ENCODE measurements at places on chromosomes 1 and 21.

- peak; percentile 94 for DNase-seq
These were observed 11.4 kb downstream of the UBASH3A start for GRCh38 chr21:42414928-42415769.

GRCh38 chr1:228036701-228037231 is 30.0 kb downstream of the WNT3A start:
- no peak for DNase-seq

GRCh38 chr1:207079706-207080241 is 8.9 kb upstream of the C4BPB start:
- DNase-seq: no peak

- DNase-seq: no peak
These were observed 106.3 kb downstream of the HIVEP3 start for GRCh38 chr1:41812453-41812852.

DNA sequence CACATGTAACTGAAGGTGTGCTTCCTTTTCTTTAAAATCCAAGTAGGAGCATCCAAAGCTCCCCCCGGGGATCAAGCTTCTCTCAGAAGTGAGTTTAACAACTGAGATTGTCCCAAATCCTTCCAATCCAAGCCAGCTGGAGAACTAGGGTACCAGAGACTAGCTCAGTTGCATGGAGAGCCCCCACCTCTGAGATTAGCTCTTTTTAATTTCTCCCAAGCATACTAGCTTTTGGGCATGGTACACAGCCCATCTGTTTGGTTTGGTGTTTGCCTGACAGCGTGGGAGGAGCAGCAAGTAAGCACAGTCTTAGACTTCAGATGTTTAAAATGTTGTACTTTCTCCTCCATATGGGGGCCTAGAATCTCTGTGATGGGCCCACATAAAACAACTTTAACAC is 142.8 kb downstream of the ASTN1 start:
- DNase-seq: no peak

DNA sequence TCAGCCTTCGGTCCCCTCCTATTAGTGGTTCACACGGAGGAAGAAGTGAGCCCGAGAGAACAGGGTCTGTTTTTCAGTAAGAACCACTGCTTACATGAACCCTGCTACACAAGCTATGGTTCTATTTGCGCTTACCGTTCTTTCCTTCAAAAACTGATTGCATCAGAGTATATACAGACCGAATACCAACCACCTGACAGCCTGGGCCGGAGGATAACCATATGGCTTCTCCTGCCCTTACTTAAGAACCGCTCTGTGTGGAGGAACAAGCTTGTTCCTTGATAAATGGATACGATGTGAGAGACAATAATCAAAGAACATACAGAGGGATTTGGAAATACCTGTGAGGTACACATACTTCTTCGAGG is 1.1 kb upstream of the KCNT2 start:
- no peak for DNase-seq

GRCh38 chr1:6025269-6026094 is 20.2 kb upstream of the KCNAB2 start:
- no peak for DNase-seq

- DNase-seq: no peak
These were observed 47.6 kb downstream of the KCNJ6 start for GRCh38 chr21:37868446-37869295.

GRCh38 chr1:38064197-38064903 is 17.8 kb upstream of the POU3F1 start:
- DNase-seq: no peak

DNA sequence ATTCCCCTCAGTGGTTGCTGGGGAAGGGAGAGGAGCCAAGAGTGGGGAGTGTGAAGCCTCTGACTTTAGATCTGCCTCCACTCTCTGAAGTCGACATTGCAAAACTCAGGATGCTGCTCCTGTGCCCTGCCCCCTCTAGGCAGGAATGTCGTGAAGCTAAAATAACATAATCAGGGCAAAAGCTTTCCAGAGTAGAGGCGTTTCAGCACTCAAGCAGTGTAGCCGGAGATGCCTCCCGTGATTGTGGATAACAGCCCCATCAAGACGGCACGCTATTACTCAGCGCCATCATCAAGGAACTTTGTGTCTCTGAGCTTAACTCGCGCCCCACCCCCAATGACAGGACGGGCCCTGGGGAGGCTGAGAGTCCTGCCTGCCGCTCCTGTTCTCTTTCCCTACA is 60.0 kb downstream of the FBXO2 start:
- DNase-seq: no peak

- no peak for DNase-seq
These were observed 598.1 kb upstream of the ADGRL4 start for GRCh38 chr1:79604490-79605198.

GRCh38 chr1:69139007-69139406 is 428.7 kb upstream of the LRRC7 start:
- DNase-seq: no peak

DNA sequence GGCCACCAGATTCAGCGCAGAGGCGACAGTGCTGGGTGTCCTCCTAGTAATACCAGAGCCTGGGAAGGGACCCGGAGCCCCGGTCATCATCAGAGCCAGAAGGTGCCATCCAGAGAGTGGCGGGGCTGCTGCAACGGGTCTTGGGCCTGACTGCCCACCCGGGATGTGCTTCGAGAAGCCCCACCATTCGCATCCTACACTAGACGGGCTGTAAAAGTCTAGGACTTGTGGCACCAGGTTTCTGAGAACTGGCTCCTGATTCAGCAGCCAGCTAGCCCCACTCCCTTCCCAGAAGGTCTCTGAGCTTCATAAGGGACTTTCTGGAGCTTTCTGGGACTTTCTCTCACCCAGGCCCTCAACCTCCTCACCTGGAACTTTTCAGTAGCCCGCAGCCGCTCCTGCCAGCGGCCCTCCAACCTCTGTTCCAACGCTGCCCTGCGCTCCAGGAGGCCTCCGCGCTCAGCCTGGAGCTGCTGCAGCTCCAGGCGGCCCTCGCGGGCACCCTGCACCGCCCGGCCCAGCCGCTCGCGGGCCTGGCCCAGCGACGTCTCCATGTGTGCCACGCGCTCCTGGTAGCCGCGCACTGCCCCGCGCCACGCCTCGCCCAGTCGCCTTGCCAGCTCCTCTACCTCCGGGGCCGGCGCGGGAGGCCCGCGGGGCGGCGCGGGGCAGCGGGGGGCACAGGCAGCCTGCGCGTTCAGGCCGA is 940 bp downstream of the NES start:
- DNase-seq: no peak

- no peak for DNase-seq
These were observed 2.0 kb downstream of the SV2A start for GRCh38 chr1:149915429-149916192.

DNA sequence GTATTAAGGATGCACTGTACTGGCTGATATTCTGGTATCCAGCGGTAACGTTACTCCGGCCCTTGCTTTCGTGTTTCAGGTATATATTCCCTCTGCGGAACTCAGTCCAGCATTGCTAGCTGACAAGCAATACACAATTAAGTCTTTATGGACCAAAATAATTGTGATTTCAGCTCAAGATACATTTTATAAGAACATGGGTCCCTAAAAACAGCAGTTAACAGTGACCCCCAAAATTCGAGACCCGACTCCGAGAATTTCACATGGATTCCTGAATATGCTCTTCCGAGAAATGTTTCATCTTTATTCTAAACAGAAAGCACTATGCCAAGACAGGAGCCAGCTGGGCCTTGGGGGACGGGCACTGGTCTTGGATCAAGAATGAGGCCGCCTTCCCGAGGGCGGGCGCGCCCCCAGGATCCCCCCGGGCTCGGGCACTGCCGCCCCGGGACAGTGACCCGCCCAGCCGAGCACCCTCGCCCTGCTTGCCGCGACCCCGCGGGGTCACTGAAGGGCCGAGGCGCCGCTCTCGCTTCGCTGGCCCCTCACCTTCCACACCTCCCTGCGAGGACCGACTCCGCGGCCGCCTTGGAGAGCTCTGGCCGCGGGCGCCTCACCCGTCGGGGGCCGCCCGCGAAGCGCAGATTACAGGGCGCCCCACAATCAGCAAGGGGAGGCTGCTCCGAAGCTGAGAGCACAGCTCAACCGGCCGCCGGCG is 610 bp downstream of the SCYL3 start:
- no peak for DNase-seq

DNA sequence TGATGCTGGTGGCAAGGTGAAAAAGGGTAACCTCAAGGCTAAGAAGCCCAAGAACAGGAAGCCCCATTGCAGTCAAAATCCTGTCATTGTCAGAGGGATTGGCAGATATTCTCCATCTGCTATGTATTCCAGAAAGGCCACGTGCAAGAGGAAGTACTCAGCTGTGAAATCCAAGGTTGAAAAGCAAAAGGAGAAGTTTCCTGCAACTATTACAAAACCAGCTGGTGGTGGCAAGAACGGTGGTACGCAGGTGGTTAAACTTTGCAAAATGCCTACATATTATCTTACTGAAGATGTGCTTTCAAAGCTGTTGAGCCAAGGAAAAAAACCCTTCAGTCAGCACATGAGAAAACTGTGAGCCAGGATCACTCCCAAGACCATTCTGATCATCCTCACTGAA is 13.7 kb upstream of the VPS45 start:
- DNase-seq: no peak

DNA sequence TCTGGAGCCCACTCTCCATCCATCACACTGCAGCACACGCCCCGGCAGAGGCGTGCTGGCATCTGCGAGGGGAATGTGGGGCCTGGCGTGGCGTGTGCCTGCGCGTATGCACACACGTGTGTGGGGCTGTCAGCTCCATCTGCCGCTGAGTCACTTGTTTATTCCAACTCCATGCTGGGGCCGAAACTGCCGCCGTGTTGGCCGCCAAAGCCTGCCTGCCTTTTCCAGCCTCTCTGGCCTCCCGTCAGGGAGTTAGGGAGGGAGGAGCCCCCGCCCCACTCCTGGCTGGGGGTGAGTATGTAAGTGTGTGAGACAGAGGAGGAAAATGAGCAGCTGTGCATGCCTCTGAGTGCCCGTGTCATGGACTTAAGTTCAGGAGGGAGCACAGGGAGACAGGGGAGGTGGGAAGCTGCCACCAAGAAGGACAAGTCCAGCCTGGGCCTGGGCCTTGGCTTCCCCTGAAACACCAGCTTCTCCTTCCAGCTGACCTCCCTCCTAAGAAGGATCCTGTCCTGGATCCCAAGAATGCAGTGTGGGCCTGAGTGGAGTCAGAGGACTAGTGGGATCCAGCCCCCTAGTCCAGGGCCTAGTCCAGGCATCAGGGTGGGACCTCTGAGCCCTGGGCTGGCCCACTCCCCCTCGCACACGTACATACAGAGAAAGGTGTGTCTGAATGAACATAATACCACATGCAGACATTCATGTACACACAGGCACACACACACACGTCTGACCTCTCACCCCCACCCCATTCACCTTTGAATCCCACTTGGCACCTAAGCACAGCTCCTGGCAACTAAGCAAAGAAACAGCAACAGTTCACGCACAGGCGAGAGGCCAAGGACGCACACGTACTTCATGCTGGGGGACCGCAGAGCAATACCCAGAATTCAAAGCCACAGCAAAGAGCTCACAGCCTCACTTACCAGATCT is 24.7 kb downstream of the MEF2D start:
- DNase-seq: no peak

GRCh38 chr1:155859881-155860871 is 809 bp downstream of the SYT11 start:
- DNase-seq: peak; percentile 51

DNA sequence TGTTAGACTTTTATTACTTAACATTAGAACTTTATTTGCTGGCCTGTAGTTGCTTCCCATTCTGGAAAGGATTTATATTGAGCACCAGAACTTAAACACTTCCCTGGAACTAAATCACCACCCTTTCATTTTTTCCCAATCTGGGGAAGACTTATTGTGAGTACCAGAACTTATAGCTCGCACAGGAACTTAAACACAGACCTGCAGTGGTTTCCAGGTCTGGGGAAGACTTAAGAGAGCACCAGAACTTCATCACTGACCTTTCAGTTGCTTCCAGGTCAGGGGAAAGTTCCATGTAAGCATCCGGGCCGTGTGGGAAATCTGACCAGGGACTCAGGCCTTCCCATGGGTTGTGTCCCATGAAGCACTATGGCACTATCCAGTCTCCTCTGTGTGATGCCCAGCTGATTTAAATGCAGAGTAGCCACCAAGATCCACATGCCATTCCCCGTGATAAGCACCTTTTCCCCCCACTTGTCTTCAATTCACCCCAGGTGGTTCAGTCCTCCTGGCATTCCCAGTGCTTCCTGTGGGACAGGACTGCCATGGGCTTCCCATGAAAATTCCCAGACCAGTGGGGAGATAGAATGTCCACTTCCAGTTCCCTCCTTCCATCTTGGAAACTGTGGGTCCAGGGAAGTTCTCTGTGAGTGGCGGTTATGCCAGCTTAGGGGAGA is 48.9 kb downstream of the C4BPA start:
- DNase-seq: no peak

- no peak for DNase-seq
These were observed 388.7 kb downstream of the ST6GALNAC3 start for GRCh38 chr1:76463278-76463677.

DNA sequence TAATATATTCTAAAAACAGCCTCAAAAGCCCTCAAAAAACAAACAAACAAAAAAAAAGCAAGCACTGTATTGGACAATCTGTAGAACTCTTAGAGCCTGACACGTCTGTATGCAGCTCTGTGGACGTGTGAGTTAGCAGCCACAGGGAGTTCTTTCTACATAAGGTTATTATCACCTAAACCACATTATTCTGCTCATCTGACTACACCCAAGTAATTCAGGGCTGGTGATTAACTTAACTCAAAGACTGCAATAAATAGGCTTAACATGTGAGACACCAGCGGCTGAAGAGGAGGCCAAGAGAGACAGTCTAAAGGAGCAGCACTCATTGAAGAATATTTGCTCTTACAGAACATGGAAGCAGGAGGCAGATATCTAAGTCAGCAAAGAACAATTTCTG is 316.0 kb downstream of the VAV3 start:
- DNase-seq: no peak

DNA sequence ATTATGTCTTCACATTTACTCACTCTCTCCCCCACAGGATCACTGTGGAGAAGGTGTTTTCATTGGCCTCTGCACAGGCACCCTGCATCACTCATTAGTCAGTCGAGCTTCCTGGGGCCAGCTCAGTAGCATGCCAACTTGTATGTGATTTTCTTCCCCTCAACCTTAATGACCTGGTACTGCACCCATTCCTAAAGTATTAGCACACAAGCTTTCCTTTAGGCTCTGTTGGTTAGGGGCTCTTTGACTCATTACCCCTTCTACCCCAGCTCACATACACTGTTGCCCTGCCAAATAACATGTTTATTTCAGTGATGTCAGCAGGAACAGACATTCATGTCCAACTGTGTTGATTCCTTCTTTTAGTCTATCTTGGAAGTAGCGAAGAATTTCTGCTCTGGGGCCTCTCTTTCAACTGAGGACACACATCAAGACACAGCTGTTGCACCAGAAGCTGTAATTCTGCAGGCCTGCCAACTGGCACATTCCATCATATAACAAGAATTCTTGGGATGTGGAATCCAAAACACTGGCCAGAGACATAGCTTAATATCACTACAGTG is 603.5 kb upstream of the ADAMTS5 start:
- no peak for DNase-seq

GRCh38 chr1:233386336-233386735 is 58.8 kb downstream of the MAP3K21 start:
- no peak for DNase-seq

GRCh38 chr21:27277110-27277509 is 310.2 kb upstream of the ADAMTS5 start:
- DNase-seq: no peak

GRCh38 chr1:229088711-229089110 is 182.2 kb upstream of the RAB4A start:
- no peak for DNase-seq

- no peak for DNase-seq
These were observed 48.5 kb downstream of the SCCPDH start for GRCh38 chr1:246772686-246773085.

- peak; percentile 74 for DNase-seq
These were observed 31.4 kb upstream of the WASF2 start for GRCh38 chr1:27521336-27521831.

Data from activated CD8-positive, alpha-beta memory T cell treated with anti-CD3 and anti-CD28 coated beads, Interleukin-2, amount 50 U/mL, for 4 hours (primary cell).